ENCODE measurements at places on chromosomes 1 and 21.

DNA sequence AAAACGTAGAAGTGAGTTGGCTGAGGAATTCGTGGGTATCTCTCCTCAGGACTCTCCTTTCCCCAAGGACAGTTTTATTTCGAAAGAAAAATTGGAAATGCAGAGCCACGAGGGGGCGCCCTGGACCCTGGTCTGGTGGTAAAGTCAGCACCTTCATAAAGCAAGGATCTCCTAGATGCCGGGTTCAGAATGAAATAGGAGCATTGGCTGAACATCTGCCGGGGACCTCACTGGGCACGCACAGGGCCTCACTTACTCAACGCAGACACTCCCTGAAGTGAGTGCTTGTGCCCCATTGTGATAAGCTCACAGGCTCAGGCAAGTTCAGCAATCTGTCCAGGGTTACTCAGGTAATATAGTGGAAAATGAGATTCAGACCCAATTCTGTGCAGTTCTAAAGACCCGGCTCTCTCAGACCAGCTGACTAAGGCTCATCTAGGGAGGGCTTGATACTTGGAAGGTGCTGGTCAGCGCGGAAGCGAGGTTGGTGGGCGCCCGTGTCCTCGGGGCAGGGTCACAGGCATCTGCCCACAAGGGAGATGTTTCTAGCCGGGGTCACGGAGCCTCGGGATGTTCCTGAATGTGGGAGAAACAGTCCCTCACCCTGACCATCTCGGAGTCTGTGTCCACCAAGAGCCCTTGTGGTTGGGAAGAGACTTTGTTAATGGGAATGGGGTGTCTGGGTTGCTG is 55.7 kb upstream of the ETV3 start:
- DNase-seq = peak; percentile 69

GRCh38 chr1:7379441-7379971 is 391.6 kb upstream of the VAMP3 start:
- DNase-seq = no peak

GRCh38 chr1:107810291-107810951 is 154.6 kb downstream of the VAV3 start:
- no peak for DNase-seq

- DNase-seq = no peak
These were observed 994.9 kb downstream of the ADGRL2 start for GRCh38 chr1:82795508-82796149.

Measured in Right ventricle myocardium superior (tissue), 1 donor.